Stromal cell of bone marrow (primary cell): ENCODE measurements at places on chromosomes 3 and 15.

GRCh38 chr3:195701042-195701915 lies 19.5 kb upstream of the MUC20 start:
- no peak for DNase-seq

DNA sequence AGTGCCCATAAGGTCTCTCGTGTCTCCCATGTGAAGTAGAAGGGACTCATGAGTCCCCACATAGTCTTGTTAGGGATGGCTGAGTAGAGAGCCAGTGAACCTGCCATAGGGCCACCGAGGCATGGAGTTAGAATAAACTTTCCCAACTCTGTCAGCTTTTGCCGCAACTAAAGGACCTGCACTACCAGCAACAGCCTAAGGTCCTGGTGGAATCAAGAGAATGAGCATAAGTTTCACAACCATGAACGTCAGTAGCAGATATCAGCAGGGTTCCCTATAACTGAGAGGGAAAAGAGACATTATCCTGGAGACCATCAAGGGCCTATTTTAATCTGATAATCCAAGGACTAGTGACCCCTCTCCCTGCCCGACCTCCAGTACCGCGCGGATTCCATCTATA lies 60.3 kb upstream of the FNDC3B start:
- DNase-seq: no peak

DNA sequence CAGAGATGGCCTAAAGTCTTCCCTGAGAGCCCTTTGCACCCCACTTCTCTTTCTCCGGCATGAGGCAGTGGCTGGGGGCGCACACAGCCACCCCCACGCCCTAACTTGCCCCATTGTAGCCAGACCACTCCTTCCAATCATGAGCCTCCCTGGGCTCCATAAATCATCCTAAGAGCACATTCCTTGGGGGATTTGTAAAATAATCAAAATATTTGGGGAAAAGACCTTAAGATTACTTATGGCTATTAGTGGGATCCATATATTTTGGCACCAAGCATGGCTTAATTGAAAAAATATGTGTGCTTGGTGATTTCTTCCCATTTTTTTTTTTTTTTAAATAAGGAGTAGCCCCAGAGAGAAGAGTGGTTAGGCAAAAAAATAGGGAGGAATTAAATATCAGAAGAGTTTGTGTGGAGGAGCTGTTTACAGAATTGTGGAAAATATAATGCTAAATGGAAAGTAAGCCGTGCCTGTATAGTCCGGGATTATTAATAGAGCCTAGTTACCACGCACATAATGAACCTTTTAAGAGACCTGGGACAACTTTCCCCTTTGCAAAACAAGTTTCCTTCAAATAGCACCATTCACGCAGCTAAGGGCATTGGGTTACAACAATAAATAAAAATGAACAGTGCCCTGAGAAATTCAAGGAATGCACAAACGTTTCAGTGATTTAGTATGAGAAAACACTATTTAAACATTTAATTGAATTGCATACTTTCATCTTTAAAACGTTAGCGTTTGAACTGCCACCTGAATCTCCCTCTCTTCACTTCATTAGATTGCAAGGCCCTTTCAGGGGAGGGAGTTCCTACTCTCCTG lies 46.1 kb downstream of the SMAD6 start:
- DNase-seq: no peak

DNA sequence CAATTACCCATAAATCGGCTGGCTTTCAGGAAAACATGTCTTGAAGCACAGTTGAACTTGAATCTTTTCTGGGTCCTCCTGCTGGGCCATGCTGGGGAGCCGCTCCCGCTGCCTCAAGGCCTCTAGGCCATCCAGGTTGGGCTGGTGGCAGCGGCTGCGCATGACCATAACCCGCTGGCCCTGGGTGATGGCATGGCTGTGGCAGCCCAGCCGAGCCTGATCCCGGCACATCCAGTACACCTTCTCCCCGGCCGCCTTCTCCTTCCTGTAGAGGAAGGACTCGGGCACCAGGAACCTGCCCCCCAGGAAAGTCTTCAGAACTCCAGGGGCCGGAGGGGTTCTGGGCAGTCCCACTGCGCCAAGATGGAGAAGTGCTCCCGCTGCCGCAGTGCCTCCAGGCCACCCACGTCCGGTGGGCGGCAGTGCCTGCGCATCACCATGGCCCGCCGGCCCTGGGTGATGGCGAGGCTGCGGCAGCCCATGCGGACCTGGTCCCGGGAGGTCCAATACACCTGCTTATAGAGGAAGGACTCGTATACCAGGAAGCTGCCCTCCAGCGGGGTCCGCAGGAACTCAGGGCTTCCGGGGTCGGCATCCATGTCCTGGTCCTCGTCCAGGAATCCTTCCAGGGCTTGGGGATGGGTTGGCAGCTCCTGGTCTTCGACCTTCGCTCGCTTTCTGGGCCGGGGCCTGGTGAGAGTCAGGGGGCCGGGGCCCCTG lies 84.3 kb upstream of the FXR1 start:
- no peak for DNase-seq

DNA sequence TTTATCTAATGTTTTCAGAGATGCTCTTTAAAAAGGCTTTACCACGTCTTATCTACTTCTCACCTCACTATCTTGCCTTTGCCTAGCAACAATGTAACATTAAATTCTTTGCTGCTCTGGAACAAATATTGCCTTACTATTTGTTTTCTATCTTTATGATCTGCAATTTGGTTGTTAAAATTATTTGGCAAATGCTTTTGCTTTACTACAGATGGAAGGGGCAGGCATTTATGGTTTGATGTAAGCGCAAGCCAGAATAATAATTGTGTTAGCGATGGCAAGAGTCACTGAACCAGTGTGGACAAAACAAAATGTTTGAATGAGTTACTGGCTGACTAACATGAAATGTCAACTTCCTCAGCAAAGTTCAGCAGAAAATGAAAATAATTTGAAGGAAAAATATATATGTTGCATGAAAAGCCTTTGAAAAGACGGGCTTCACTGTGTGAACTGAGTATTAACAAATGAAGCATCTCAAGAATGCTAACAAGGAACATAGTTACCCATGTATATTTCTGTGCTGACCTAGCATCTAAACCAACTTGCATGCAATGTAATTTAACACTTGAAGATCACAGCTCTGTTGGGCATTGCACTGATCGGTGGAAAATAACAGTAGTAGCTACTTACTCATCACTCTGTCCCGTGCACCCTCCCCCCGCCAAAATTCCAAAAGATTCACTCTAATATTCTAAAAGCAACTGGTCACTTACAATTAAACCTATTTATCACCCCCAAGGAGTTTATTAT lies 454.0 kb upstream of the ARHGEF26 start:
- DNase-seq: peak; percentile 4

DNA sequence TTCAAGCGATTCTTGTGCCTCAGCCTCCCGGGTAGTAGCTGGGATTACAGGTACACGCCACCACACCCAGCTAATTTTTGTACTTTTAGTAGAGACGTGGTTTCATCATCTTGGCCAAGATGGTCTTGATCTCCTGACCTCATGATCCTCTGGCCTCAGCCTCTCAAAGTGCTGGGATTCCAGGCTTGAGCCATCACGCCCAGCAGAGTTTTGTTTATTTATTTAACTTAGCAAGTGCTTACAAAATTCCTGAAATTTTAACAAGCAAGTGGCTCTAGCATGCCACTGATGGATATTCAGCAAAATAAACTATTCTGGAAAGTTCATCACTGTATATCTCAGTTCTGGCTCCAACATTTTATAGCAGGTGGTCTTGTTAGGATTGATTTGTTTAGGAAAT lies 585.9 kb downstream of the OTOL1 start:
- no peak for DNase-seq

GRCh38 chr3:4745235-4745610 lies 234.0 kb upstream of the BHLHE40 start:
- no peak for DNase-seq

- DNase-seq: no peak
Observed at GRCh38 chr3:32577581-32578556, 7.2 kb upstream of the DYNC1LI1 start.

DNA sequence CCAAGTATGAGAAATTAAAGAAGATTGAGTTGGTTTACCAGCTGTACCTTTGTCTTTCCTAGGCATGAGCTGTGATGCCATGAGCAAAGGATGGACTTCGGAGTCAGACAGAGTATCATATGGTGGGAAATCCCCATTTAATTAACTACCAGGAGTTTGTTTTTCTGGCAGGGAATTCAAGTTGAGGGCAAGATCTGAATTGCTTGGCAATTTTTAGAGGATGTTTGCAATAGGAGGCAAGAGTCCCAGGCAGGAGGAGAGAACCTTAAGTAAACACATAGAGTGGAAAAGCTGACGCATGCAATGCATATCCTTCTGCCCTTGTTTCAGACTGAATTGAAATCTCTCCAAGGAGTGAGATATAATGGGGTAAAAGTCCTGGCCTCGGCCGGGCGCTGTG lies 569.7 kb upstream of the MDFIC2 start:
- no peak for DNase-seq

- no peak for DNase-seq
Observed at GRCh38 chr3:94734206-94734605, 671.3 kb downstream of the NSUN3 start.

DNA sequence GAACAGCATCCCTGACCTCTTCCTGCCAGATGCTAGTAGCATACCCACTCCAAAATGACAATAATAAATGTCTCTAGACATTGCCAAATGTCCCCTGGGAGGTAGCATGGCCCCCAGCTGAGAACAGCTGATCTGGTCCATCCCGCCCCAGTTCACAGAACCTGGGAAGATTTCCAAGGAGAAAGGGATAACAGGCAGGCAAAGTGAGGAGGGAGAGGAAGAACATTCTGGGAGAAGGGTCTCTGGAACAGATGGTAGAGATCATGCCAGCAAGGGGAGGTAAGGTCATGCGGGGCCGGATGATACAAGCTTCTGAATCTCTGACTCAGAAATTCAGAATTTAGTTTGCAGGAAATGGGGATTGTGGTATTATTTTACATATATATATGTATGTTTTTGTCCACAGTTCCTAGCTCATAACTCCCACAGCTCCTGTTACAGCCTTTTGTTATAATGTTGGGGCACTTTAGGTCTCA lies 192.7 kb downstream of the SUCLG2 start:
- DNase-seq: no peak

- no peak for DNase-seq
Observed at GRCh38 chr15:55267401-55268175, 22.0 kb downstream of the RAB27A start.

DNA sequence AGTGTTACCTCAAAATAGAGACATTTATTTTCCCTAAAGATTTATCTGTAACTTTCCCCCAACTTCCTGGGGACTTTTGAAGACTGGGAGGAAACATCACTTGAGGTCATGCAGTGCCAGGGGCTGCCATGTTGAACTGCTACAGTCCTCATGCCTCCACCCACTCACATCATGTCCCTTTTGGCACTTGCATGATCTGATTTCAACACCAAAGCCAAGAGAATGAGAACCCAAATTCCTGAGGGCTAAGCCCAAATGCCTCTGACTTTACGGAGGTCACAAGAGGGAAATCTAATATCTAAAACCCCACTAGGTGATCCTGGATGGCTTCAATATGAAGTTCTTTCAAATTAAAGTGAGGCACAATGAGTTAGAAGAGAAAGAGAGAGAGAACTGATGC lies 213.1 kb downstream of the NTRK3 start:
- no peak for DNase-seq
